ENCODE measurements at places on chromosomes 1 and 21.

DNA sequence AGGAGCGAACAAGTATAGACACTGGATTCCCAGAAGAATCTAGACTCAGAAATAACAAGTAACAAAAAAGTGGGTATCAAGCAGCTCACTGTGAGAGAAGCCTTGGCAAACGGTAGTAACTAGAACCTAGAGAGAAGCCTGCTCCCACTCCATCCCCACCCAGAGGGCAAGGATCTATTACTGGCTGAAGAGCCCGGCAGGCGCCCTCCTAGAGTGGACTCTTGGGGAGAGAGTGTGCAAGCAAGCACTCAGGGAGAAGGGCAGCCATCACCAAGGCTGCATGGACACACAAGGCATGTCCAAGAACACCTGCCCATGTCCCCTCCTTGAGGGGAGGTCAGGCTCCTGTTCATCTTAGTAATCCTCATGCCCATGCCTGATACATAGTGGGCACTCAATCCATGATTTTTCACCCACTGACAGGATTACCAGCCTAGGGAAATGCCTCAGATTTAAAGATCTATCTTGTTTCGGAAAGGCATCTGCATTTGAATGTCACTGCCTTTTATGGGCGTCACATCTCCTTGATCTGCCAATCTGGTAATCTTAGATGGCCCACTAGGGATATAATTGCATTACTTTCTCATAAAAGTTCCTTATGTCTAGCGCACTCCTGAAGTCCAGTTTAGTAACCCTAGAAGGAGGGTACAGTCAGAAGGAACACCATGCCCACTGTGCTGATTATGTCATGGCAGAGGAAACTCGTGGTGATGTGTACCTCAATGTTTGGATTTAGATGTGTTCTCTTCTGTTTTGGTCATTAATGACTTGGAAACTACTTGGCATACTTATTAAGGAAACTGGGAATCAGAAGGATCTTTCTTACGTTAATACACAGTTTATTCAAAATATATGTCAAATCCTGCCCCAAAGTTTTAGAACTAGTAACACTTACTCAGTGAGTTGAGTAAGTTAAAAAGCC, 14.4 kb downstream of the CNN3 start:
- DNase-seq, result no peak

GRCh38 chr1:61122389-61122788, 40.0 kb downstream of the NFIA start:
- DNase-seq, result no peak

DNA sequence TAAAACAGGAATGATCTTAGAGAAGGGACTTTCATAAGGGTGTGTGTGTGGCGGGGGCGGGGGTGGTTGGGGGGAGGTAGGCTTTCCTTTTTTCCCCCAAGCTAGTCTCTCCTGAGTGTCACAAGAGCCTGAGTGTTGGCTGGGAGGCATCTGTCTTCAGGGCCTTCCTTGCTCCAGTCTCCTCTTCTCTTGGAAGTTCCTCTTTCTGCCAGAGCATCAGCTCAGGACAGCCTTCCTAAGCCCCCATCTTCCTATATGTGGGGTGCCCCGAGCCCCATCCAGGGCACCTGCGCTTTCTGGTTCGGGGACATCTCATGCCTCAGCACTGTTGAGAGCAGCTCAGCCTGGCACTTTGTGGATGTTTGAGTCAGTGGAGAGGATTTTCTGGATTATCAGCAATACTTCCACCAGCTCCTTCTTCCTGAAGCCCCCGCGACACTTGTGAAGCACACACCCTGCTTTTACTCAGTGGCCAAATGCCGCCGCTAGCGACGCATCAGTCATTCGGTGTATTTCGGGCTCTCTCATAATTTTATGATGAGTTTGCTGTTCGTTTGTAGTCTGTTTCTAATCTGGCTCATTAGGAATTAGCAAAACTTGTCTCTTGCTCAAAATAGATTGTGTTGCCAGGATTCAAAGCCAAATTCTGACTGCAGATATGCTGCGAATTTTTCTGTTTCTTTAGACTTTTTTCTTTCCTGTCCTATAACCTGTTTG, 61.7 kb downstream of the GALNT2 start:
- DNase-seq, result no peak

GRCh38 chr21:36422279-36423098, 37.3 kb downstream of the CHAF1B start:
- DNase-seq, result no peak

DNA sequence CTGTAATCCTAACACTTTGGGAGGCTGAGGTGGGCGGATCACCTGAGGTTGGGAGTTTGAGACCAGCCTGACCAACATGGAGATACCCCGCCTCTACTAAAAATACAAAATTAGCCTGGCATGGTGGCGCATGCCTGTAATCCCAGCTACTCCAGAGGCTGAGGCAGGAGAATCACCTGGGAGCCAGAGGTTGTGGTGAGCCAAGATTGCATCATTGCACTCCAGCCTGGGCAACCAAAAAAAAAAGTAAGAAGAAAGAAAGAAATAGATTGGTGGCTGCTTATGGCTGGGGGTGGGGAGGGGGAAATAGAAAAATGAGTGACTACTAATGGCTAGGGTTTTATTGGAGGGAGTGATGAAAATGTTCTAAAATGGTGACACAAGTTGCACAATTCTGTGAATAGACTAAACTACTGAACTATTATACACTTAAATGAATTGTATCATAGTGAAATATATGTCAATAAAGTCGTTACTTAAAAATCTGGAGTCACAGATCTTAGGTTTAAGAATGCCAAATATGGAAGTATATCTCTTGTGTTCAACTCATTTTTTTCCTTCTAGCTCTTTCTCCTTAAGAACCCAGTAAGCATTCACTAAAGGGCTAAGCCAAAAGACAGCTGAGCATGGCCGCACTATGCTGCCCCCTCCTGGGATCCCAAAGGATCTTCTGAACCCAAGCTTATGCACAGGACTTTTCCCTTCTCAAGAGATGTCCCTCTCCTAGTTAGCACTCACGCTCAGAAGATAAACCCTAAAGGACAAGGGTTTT, 3.2 kb upstream of the NPL start:
- peak; percentile 81 for DNase-seq

- DNase-seq, result no peak
Measured at GRCh38 chr1:10898921-10899320, 102.5 kb upstream of the CASZ1 start.

DNA sequence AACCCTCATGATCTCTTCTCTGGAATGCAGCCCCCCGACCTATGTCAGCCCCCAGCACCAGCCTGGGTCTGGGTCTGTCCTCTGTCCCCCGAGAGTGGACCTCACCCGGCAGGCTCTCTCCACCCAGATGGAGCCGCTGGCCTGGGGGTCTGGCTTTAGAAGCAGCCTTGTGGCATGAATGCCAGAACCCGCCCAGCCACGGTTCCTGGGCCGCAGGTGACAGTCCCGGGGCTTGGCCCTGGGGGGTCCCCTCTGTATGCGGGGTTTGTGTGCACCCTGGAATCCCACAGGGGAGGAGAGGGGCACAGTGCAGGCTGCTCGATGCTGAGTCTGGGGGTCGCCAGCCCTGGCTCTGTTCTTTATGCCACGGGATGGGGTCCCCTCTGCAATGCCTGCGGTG, 96.0 kb upstream of the ACTRT2 start:
- no peak for DNase-seq

GRCh38 chr1:234515411-234515810, 36.4 kb upstream of the TARBP1 start:
- DNase-seq, result no peak

DNA sequence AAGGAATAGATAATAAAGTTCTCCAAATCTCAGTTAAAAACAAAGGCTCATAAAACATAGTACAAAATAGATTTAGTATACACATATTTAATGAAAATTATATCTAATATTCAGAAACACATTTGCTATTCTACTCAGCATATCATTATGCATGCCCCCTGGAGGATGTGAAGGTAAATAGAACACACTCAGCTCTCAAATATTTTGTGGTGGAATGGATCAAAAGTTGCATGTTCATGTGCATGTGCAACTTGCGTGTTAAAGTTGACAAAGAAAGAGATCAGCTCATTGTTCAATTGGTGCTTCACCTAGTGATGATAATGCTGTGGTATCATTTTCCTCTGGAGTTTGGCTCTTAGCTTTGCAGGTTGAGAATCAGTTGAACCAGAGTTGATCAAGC, 4.9 kb upstream of the ZNF644 start:
- no peak for DNase-seq

GRCh38 chr1:201084295-201084694, 27.9 kb downstream of the CACNA1S start:
- no peak for DNase-seq

- DNase-seq, result no peak
Measured at GRCh38 chr1:199287206-199287605, 648.4 kb downstream of the PTPRC start.

DNA sequence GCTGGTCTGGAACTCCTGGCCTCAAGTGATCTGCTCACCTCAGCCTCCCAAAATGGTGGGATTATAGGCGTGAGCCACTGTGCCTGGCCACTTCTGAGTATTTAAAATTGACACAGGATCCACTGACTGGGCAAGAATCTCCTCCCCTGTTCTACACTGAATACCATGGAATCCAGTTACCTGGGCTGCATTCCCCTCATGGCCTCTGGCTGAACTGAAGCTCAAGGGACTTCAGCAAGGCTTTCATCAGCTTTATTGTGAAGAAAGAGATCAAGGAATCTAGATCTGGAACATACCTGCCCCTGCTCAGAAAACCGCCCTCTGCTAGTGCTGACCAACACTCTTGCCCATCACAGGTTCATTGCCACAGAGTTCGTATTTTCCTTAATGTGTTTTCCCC, 20.5 kb downstream of the NCF2 start:
- no peak for DNase-seq

- no peak for DNase-seq
Measured at GRCh38 chr1:88612773-88613172, 71.3 kb upstream of the PKN2 start.

GRCh38 chr1:219324171-219324570, 150.5 kb downstream of the LYPLAL1 start:
- DNase-seq, result no peak

DNA sequence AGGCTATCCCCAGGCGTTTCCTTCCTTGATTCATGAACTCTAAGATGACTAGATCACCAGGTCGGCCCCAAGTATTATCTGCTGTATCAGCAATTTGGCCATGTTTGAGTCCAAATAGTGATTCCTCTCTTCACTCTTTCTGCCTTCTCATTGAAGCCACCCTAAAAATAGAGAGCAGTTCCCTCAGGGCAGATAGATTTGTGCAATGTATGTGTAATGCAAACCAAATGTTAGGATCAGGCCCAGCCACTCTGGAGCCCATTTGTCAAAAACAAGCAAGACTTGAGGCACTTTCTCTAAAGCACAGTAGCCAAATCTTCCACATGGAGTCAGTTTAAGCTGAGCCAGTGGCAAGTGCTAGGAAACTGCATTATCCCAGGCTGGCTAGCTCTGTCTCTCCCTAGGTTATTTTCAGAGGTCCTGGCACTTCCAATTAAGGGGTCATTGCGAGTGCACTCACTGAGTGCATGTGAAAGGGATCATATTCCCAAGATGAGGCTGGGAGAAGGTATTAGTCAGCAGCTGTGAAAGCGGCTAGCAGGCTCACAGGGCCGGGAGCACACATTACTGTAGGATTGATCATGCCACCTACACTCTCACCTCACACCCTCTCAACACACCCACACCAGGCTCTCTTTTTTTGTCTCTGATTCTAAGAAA, 97.9 kb upstream of the RAB3GAP2 start:
- DNase-seq, result no peak

GRCh38 chr1:205276689-205277065, 44.9 kb downstream of the NUAK2 start:
- DNase-seq, result no peak

DNA sequence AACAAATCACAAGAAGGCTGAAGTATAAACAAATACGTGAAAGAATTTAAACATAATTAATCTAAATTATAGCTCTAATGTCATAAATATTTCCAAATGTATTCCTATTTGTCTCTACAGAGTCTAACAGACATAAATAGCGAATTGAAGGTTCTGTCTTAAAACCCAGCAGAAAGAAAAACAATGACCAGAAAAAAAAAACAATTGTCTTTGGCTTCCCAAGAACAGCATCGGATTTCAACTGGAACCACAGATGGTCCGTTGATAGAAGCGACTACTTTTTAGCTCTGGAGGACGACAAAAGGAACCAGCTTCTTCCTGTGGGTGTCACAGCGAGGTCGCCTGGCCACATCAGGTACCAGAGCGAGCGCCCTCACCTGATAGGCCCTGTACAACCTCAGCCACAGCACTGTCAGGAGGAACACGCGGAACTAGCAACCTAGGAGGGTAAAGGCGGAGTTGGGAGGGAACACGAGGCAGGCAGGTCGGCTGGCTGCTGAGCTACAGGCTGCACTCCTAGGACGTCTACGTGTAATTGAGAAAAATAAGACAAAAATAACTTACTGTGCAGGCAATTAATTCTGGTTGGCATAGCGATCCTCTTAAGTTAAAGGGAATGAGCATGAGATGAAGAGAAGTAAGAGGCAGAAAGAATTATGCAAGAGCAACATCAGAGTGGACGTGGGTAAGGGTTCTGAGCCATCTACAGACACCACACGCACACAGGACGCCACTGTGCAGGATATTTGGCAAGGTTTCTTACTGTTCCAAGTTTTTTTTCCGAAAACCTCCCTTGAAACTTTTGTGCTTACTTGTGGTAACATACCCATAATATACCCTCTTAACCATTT, 16.7 kb upstream of the PRDM15 start:
- no peak for DNase-seq

- no peak for DNase-seq
Measured at GRCh38 chr1:3545363-3546047, 65.8 kb downstream of the MEGF6 start.

DNA sequence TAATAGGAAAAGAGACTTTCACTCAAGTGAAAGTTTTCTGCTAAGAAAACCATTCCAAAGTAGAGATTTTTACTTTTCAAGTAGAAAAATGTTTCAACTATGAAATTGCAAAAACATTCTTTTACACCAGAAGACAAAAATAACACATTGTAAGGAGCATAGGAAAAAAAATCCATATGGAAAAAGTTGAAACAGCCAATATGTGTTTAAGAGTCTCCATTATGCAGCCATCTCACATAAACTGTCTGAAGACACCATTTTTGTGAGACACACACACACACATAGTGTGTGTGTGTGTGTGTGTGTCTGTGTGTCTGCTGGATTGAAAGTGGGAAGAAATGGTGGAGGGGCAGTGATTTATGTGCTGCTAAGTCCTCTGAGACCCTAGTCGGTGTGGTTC, 162.1 kb downstream of the HHAT start:
- DNase-seq, result no peak

DNA sequence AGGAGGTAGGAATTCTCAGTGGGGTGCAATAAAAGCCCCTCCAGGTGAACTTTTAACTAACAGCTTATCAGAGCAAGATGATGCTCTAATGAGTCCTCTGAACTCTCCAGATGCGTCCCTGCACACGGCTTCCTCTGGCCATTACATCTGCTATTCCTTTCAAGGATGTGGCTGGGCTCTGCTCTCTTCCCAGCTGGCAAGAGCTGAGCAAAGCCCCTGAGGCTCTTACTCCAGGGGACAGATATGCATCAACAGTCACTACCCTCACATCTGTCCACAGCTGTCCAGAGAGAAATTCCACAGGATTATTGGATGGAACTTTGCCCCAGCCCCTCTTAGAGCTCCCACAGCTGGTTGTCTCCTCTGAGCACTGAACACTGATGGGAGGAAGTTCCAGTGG, 267.8 kb downstream of the C1orf94 start:
- DNase-seq, result no peak
